ENCODE measurements at places on chromosomes 16 and 17.

DNA sequence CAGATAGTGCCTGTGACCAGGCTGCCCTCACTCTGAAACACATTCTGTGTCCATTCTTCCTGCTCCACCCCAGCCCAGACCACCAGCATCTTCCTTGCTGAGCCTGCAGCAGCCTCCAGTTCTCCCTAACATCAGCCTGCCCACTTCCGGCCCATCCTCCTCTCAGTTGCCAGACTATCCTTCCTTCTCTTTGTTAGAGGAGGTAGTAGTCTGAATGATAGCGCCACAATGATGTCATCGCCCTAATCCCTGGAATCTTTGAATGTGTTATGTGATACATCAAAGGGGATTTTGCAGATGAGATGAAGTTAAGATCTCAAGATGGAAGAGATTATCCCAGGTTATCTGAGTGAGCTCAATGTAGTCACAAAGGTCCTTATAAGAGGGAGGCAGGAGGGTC lies 3.2 kb upstream of the ZDHHC1 start:
- no peak for DNase-seq

DNA sequence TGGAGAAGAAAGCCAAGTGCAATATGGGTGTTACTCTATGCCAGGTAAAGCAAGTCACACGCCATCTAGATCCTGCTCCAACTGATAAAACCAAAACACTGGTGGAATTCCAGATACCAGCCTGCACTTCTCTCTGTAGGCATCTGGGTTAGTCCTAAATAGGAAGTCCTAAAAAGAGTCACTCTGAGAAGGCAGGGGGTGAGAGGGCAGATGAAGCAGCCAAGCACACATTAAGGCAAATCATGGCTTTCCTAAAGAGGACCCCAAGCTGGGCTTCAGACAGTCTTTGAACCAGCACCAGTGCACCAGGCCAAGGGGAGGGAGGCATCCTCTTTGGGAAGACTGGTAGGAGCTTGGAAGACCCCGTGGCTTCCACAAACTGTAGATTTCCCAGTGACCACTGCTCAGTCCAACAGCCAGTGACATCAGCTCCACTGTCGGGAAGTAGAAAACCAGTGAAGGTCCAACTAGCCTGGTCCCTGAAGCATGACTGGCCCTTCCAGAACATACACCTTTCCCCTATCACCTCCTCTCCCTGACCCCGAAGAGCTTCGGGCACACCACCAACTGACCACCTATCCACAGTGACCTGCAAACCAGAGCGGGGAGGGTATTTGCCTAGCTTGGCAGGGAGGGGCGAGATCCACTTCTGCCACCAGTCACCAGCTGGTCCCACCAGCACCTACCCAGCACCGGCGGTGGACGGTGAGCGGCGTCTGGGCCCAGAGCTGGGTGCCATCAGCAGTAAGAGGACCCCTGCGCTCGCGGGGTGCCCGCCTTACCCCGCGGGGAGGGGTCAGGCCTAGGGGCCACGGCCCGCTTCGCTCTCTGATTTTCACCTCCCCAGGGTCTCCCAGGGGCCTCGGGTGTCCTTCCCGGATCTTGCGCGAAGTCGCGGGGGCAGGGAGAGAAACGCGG lies 1.0 kb downstream of the LITAF start:
- no peak for DNase-seq

DNA sequence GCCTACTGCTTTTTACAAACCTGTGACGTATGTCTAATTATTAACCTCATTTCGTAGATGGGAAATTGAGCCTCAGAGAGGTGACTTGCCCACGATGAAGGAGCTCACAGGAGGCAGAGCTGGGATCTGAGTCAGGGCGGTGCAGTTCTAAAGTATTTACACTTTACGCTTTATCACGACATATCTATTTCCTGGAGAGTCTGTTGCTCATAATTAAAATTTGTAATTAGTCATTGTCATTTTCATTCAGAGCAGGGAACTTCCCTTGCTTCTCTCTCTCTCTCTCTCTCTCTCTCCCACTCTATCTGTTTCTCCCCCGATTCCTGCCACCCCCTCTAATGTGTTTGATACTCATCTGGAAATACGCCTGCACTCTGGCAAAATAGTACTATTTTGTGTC lies 5.9 kb downstream of the SLC5A11 start:
- no peak for DNase-seq

GRCh38 chr16:54926166-54926838 lies 4.4 kb upstream of the IRX5 start:
- DNase-seq: no peak

- DNase-seq: no peak
Measured at GRCh38 chr16:11004351-11004750, 60.0 kb downstream of the CLEC16A start.

DNA sequence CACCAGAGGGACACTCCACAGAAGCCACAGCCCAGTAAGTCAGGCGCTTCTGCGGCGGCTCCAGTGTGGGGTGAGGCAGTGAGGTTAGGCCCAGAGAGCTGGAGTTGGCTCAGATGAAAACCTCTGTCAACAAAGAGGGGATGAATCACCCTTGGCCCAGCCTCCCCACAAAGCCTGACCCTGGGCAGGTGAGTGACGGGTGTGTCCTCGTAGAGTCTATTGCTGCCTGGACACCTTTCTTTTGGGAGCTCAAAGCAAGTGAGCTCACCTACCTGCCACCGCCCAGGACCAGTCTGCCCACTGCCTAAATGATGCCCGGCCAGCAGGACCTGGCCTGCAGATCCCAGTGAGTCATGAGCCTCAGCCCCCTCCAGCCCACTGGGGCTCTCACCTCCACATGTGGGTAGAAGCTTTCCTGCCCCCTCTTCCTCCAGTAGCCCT lies 24.9 kb upstream of the DBNDD1 start:
- no peak for DNase-seq

GRCh38 chr17:68759002-68759342 lies 157.8 kb upstream of the FAM20A start:
- DNase-seq: no peak

- no peak for DNase-seq
Measured at GRCh38 chr17:34670618-34671017, 91.2 kb downstream of the TMEM132E start.

DNA sequence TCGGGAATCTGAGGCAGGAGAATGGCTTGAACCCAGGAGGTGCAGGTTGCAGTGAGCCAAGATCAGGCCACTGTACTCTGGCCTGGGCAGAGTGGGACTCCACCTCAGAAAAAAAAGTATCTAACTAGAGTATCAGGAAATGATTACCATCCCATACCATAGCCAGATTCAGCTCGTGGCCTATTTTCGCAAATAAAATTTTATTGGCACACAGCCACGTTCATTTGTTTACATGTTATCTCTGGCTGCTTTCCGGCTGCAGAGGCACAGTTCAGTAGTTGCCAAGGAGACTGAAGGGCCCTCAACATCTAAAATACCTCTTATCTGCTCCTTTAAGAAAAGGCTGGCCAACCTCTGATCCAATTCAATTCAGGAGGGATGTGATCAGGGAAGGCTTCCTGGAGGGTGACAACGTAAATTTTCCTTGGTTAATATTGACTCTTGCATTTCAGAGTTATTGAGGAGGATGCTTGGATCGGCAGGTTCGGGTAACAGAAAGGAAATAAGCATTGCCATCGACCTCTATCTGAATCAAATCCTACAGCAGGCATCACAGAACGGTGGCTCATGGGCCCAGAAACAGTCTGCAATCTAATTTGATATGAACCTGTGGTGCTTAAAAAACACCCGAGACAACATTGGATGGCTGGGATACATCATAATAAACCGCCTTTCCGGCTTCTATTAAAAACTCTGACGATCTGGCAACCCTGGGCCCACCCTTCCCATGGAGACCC lies 73.8 kb downstream of the XYLT1 start:
- no peak for DNase-seq

DNA sequence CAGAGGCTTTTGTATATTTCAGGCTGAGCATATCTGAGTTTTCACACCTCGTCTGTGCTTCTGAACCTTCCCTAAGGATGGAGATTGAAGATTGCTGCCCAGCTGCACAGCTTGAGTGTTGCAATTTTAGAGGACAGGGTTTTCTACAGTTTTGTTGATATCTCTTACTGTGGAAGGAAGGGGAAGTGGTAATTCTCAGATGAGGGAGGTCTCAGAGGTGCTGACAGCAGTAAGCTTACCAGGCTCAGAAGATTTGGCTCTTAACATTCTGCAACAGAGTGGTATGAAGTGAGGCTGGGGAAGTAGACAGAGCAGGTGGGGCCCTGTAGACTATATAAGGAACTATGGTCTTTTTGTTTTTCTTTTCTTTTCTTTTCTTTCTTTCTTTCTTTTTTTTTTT lies 45.8 kb upstream of the ARHGAP17 start:
- DNase-seq: no peak
